ENCODE measurements at places on chromosomes 7 and 10. TPM values are rescaled to one million over a fixed set of nuclear protein-coding genes. Genes with fewer than 3 reads are reported as not detected.

Gene PPP1R17
- not detected for total RNA-seq

Gene AEBP1
- total RNA-seq = 6.6 TPM

GRCh38 chr10:79192677-79193003, 123.9 kb downstream of the ZMIZ1 start:
- no peak for DNase-seq

Gene RSPH10B2
- total RNA-seq = 0.43 TPM

DNA sequence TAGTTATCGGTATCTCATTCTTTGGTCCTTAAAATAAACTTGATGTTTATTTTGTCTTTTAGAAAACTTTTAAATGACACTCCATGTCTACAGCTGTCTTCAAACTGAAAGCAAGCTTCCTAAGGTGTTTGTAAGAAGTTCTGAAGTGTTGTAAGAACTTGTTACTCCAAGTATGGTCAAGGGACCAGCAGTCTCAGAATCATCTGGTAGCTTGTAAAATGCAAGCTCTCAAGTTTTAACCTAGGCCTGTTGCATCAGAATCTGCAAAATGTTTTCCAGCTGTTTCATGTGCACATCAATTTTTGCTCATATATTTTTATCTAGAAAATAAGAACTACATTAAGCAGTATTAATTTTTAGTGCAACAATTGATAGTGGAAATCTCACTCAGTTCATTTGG, 104.1 kb downstream of the THSD7A start:
- DNase-seq = no peak

Gene AGMO
- total RNA-seq = not detected

Gene POLR2J2
- total RNA-seq = 4.5 TPM

DNA sequence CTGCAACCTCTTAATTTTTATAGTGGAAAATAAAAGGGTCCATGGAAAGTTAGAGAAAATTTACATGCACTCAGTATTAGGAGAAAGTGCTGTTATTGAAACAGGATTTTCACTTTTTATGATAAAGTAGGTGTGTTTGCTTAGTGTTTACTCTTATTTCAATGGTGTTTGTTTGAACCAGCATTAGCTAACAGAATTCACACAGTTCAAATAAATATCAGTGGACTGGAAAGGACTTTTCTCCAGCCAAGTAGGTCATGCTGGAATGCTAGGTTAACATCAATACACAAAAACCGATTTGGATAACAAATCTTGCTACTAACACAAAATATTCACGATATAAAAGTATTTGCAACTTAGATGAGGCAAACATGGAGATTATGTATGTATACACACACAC, 49.4 kb upstream of the BET1 start:
- DNase-seq = no peak

DNA sequence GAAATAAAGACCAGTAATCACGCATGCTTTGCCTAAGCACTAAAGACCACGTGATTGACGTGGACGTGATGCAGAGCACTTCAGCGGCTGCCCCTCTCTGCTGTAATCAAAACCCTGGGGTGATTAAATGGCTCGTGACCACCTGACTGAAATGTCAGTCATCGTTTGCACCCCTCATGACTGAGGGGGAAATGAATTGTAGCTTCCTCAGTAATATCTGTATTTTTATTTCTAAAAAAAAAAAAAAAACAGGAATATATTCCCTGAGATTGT, 148.1 kb upstream of the RSU1 start:
- no peak for DNase-seq

Gene CHRM2
- not detected for total RNA-seq

- DNase-seq = no peak
Measured at GRCh38 chr10:113059371-113059780, 109.3 kb downstream of the TCF7L2 start.

DNA sequence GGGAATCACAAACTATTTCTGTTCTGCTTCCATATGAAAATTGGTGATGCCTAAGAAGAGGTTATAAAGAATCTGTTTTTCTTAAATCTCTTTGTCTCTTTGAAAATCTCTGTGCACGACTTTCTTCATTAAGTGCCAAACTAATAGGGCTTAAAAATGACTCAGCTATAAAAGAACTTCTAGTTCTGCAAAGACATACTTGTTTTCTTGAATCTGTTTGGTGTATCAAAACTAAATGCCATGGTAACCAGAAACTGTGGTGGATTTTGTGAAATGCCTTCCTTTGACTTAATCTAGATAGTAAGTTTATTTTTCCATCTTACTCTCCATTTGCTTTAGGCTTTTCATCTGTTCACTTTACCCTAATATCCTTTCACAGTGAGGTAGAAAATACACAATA, 417.8 kb downstream of the PARD3 start:
- no peak for DNase-seq

DNA sequence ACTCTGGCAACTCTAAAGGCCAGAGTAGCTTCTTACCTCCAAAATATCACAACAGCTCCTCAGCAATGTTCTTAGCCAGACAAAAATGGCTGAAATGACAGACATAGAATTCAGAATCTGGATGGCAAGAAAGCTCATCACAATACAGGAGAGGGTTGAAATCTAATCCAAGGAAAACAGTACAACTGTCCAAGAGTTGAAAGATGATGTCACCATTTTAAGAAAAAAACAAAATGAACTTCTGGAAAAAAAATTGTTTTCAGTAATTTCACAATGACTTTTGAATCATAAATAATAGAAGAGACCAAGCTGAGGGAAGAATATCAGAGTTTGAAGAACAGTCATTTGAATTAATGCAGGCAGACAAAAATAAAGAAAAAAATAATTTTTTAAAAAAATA, 479.5 kb downstream of the ZWINT start:
- no peak for DNase-seq

DNA sequence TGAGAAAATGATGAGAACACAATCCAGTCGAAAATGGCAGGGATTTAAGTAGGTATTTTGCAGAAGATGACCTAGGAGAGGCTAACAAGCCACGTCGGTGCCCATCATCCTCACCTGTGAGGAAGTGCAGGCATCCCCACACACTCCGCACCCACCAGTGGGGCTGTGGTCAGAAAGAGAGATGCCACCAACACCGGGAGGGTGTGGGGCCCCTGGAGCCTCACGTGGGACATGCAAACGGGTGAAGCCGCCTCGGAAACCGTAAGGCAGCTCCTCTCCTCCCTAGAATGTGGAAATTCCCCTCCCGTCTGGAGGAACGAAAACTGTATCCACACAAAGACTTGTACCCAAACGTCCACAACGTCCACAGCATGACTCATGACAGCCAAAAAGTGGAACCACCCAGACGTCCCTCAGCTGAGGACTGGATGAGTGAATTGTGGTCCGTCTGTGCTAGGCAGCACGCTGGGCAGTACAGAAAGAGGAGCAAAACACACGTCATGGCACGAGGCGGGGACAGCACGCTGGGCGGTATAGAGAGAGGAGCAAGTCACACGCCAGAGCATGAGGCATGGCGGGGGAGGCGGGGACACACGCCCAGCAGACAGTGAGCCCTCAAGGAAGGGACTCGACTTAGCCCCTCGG, 246.0 kb downstream of the ELFN1 start:
- no peak for DNase-seq

DNA sequence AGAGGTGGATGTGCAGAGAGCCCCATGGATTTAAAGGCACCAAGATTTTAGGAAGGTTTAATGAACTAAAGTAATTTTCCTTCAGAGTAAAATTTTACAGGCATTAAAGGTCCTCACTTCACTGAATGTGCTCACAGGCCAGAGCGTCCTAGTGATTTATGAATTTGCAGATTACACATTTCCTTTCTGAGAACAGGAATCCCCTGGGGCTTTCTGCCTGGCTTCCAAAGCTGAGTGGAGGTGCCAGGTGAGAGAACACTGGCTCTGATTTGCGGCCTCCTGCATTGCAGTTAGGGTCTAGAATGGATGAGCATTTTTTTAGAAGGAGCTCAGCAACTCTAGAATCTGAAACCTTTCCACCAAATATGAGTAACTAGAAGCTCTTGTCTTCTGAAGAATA, 194.3 kb downstream of the SORCS3 start:
- no peak for DNase-seq

DNA sequence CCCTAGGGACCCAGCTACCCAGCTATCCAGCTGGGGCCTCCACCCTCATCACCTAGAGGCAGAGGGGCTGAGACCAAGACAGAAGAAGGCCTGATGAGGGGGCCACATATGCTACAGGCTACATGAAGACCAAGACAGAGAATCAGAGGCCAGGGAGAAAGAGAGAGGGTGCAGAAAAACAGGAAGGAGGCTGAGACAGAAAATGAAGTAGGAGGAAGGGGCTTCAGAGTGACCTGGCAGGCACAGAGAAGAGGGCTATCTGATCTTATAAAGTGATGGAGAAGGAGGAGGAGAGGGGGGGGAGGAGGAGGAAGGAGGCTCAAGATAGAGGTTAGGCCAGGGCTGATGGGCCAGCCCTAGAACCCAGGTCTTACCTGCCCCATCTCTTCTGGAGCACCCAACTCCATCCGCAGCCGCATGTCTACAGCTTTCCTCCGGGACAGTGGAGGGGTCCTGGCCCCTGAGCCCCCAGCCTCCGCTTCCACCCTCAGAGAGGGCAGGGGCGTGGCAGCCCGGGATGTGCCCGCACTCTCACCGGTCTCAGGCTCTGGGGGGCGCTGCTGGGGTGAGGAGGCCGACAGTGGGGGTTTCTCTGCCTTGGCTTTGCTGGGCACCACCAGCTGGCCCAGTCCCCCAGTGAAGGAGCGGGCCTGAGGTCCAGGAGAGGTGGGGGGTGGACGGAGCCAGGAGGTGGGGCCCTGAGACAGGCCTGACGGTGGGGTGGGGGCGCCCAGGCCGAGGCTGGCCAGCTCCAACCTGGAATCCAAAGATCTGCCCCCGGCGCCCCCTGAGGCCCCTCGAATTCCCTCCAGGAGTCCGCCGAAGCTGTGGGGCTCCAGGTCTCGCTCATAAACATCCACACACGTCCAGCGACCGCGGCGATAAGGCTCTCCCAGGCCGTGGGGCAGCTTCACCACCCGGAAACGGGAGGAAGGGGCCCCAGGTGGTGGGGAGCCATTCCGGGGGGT, 1.8 kb downstream of the TSC22D4 start:
- peak; percentile 77 for DNase-seq

Gene AKR1D1
- total RNA-seq = not detected

- no peak for DNase-seq
Measured at GRCh38 chr7:158933468-158934139, 77.2 kb downstream of the DYNC2I1 start.

Gene CFTR
- not detected for total RNA-seq

DNA sequence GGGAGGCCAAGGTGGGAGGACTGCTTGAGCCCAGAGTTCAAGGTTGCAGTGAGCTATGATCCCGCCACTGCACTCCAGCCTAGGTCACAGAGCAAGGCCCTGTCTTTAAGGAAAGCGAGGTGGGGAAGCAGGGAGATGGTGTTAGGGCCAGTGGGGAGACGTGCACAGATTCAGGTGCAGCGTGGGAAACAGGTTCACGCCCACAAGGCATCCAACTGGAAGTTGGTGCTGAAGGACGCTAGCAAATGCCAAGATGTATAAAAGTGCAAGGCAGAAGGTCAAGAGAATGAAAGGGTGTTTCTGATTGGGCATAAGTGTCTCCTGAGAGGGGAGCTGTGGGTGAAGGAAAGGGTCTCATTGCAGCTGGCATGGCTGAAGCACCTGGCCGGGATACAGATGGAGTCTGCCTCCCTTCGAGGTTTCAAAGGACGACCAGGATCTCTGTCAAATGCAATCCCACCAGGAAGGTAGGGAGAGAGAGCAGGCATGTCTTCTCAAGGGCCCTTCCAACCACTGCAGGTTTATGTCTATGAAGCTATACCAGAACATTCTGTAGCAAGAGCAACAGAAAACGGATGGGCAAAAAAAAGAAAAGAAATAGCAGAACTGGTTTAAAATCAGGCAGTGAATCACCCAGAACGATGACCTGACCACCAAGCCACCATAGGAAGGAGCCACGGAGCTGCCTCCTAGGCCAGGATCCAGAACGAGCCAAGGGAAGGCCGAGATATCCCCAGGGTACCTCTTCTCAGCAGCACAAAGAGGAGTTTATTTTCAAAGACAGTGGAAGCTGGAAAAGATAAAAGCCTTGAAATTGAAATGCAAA, 43.2 kb downstream of the GSDME start:
- no peak for DNase-seq

DNA sequence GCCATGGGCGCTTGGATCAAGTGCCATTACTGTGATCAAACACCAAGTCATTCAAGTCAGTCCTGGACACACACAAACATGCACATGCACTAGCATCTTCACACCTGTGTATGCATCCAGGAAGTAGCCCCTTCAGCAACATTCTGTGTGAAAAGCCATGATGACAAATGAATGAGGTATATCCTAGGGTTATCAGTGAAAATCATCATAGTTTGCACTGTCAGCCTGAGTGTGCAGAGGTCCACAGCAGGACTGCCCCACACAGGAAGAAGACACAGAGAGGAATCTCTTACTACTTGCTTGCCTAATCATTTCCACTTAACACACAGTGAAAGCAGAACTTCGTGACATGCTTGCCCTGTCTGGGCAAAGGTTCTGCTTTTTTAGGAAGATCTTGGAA, 184.0 kb upstream of the ADO start:
- DNase-seq = peak; percentile 21

GRCh38 chr10:63084690-63085382, 48.3 kb upstream of the NRBF2 start:
- no peak for DNase-seq

GRCh38 chr7:41529831-41530230, 173.1 kb downstream of the INHBA start:
- DNase-seq = no peak

GRCh38 chr7:91636129-91636724, 244.3 kb downstream of the MTERF1 start:
- DNase-seq = no peak
